ENCODE measurements at places on chromosomes 2 and 18. TPM values are rescaled to one million over a fixed set of nuclear protein-coding genes. Genes with fewer than 3 reads are reported as not detected.
A peak's percentile ranks its signal among the peaks of the same experiment; 100 is the strongest.

DNA sequence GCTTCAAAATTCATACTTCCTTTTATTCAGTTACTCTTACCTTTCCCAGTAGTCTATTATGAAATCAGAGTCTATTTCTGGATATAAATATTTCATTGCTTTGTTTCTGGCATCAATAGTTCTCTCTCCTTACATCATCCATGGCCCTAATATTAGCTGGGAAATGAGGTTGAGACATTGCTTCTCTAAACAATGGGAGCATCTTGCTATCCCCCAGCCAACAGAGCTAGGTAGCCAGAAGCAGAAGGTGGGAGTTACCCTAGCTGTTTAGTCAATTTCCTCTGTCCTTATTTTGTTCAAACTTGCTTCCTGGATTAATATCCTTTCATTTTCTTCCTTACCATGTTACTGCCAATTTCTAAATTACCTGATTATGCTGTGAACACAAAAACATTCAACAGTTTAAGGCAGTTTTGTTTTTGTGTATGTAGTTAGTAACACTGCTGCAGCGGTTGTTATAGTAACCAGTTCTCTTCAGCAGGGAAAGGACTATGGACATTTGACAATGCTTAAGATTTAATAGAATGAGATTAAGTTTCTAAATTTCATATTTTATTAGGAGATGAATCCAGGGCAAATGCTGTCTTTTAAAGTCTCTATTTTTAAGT lies 160.5 kb upstream of the KCNJ3 start:
- no peak for DNase-seq

DNA sequence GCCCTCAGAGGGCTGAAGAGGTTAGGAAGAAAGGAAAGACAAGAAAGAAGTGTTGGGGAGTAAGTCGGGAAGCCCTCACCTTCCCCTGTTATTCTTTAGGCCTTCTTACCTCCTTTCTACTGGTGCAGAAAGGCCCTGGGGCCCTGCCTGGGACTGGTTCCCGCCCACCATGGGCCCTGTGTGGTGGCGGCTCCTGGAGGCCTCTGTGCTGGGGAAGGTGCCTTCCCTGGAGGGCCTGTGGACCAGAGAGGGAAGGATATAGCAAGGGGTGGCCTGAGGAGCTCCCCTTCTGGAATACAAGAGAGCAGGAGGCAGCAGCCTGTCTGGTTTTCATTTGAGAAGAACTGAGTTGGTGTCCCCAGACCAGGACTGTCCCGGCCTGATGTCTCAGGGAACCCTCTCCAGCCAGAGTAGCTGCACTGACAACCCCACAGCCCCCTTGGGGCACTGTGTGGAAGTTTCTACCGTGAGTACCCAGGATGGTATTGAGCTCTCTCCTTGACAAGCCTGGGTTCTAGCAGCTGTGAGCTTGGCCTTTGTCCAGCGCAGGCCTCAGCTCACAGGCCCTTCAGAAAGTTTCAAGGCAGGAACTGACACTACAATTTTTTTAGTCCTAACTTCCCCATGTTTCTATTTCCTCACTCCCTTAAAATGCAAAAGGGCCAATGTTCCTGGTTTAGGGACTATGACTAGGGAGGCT lies 47.1 kb downstream of the EFR3B start:
- no peak for DNase-seq

The C2orf78 gene
- total RNA-seq, result not detected

DNA sequence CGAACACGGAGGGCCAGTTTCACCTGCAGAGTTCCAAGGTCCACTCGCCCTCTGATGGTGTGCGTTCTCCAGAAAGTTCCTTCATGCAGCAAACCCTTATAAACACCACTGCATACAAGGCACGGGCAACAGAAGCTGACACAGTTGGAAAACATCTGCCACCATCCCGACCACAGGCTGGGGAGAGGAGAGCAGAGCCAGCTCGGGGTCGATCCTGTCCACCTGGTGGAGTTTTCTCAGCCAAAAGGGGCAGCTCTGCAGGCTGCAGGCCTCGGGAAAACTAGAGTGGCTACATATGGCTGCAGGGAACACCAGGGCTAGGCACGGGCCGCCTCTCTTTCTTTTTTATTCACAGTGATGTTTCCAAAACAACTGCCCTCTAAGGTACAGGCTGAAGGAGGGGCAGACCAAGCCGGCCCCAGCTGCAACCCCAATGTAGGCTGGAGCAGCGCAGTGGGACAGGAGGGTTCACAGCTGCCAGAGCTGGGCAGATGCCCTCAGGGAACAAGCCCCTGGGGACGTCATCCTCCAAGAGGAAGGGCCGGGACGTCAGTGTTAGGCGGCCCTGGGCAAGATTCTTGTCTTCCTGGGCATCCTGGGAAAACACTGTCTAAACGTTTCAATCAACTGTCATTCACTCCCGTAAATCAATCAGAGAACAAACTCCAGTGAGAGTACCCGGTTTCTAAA lies 274.7 kb downstream of the TWIST2 start:
- DNase-seq, result no peak

DNA sequence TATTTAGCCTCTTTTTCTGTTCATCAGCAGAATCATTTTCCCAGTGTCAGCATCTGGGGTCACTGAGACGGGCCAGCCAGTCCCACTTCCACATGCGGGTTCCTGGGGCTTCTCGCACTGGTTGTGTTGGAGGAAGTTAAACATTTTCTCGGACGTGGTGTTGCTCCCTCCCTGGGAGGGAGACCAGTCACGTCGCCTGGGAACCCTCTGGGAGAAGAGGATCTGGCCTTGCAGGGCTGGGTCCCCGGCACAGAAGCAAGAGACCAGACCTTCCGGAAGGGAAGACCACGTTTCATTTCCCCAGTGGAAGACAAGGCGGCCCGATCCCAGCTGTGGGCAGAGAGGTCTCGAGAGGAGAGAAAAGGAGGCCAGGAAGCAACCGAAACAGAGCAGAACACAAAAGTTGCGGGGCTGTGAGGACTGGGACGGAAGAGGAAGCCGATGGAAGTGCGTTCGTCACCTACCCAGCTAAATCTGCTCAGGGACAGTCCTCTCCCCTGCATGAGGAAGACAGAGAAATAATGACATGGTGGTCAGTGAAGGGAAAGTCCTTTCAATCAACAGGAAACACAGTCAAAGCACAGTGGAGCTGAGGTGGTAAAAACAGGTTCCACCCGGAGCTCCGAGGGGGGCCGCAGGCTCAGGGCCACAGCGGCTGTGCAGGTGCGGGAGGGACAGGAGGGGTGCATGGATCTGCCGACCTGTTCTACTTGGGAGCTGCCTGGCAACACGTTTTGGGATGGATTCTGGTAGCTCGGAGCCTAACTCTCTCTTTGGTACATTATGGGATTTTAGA lies 144.4 kb downstream of the MBP start:
- DNase-seq, result no peak

DNA sequence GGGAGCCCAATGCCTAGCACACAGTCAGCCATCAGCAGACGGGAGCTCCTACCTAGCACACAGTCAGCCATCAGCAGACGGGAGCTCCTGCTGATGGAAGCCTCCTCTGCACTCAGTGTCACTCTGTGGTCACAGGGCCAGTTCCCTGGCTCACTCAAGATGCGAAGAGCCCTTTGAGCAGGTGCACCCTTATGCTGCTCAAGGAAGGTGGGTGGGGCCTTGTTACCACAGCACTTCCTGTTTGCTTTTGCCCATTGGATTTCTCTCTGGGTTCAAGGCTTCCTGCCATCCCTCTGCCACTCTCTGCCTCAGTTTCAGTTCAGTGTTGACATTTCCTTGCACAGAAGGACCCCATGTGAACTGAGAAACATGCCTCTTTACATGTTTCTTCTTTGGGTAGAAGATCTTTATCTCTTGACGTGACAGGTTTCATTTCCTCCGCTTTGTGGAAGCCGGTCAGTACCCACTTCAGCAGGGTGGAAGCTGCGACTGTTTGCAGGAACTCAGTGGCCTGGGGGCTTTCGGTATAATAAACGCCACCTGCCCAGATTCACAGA lies 11.6 kb downstream of the TRIB2 start:
- no peak for DNase-seq

The ZC3H15 gene
- 43.3 TPM for total RNA-seq

- DNase-seq, result no peak
These were observed 449.8 kb downstream of the NRXN1 start for GRCh38 chr2:50582164-50582563.

The MAPRE3 gene
- total RNA-seq, result 43.1 TPM

DNA sequence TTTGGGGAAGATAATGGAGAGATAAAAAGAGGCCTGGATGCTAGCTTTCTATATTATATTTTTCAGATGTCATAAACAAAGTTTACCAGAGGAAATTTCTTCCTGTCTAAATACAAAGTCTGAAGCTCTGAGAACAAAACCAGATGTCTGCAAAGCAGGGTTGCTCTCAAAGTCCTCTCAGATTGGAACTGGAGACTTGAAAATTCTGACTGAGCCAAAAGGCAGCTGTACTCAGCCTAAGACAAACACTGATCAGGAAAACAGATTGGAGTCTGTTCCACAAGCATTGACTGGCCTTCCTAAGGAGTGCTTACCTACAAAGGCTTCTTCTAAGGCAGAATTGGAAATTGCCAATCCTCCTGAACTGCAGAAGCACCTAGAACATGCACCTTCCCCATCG lies 25.1 kb downstream of the KDM3A start:
- no peak for DNase-seq

DNA sequence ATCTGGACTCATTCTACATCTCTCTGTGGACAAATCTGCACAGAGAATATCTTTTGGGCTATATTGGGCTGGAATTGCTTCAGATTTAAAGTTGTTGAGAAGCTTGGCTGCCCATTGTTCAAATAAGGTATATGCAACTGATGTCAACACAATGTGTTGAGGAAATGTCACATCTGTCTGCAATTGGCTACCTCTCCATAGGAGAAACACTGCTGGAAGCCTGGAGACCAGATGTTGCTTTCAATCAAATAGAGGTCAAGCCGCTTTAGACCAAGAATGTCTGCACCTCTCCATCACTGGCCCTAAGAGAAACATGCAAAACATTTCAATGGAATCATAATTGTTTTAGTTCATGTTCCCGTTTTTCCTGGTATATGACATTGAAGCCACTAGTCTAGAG lies 720.2 kb downstream of the SLC4A3 start:
- no peak for DNase-seq

DNA sequence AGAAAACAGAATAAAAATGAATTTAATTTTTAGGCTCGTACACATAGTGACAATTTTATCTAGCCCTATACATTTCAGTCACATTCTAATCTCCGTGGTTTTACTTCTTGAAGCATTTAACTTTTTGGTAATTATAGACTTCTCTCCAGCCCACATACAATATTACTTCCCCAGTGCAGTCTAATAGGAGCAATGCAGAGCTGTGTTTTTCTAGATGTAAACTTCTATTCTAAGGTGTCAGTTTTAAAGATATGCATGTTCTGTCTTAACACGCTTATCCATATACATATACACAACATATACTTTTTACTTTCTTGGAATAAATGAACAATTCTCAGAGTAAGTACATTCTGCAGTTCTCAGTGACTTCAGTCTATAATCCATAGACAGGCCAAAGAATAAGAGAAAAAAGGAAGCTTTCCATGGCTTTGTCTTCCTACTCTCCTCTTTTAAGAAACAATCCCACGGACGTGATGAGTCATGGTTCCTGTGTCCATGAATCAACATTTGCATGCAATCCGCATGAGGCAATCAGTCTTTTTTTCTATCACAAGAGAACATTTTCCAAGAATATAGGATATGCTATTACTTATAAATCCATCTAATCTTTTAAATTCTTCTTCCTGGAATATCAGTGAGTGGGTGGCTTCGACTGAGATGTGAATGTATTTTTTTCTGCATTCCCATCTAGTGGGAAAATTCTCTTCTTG lies 42.8 kb downstream of the CCDC102B start:
- peak; percentile 32 for DNase-seq

The TSPYL6 gene
- not detected for total RNA-seq

The TANC1 gene
- 80.7 TPM for total RNA-seq

DNA sequence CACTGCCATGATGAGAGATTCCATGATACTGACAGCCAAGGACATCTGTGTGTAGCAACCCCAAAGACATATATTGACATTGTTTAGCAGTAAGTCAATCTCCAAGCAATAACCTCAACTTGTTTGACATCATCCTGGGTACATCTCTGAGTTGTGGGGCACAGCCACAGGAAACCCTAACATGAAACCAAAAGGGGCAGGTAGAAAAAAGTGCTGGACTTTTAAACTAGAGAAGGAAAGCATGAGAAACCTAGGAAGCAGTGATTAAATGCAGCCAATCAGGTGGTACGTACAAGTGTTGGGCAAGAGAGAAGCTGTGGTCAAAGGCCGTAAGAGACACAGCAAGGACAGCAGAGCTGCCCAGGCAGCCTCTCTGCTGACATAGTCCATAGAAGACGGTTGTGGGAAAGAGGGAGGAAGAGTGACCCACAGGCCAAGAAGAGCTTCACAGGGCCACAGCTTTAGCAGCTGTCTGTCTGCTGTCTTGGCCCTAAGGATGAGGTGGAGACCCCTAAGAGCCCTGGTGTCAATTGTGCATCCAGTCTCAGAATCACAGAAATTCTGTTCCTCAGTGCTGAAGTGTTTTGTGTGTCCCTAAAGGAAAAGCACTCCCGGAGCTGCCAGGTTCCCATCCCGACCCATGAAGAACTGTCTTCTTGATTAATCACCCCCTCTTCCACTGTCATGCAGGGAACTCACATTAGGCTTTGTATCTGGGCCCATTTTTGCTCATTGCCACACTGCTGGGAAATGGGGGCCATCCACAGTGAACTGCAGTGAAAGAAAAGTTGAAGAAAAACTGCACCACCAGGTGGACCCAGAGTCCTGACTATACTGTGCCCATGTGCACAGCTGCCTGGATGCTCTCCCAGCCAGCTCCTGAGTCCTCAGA lies 25.4 kb upstream of the CHN1 start:
- DNase-seq, result no peak

DNA sequence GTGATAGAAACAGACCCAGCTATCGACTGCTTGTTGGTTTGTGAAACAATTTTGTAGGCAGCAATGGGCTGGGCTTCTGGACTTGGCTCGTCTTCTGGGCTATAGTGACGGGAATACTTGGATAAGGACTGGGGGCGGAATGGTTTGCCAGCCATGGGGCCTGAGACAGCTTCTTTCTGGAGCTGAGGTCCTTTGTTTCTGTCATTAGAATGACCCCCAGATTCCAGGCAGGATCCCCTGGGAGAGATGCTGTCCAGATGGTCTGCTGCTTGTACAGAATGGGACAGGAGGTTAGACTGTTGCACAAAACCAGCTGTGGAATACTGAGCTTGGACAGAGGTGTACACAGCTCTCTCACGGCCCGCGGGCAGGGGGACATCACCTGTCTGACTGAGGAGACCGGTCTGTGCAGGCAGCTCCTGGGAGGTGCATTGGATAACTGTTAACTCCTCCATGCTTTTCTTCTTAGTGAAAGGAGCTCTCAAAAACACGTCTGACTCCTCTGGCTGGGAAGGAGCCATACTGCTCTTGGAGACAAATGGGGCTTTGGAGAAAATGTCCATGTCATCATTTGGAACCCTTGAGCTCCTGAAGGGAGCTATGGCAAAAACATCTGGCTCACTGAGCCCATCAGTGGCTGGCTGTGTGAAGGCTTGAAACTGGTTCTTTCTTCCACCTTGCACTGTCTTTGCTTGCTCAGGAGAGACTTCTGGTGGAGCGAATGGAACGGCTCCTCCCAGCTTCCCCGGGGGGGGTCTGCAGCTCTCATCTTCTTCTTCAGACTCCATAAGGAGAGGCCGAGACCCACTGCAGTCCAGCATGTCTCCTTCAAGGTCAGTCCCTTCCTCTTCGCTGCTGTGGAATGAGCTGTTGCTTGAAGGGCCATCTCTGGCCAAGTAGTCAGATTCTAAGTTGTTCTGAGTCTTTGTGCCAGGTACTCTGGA lies 28.6 kb upstream of the NFU1 start:
- DNase-seq, result peak; percentile 59

- DNase-seq, result no peak
These were observed 19.1 kb upstream of the ANKRD53 start for GRCh38 chr2:70959271-70959761.

- no peak for DNase-seq
These were observed 195.4 kb downstream of the ZEB2 start for GRCh38 chr2:144324446-144325045.

The POTEC gene
- not detected for total RNA-seq
